GDM1 (cell line): ENCODE measurements at places on chromosomes 5 and 9.

- DNase-seq: no peak
Observed at GRCh38 chr5:2267991-2268390, 385.3 kb upstream of the IRX4 start.

DNA sequence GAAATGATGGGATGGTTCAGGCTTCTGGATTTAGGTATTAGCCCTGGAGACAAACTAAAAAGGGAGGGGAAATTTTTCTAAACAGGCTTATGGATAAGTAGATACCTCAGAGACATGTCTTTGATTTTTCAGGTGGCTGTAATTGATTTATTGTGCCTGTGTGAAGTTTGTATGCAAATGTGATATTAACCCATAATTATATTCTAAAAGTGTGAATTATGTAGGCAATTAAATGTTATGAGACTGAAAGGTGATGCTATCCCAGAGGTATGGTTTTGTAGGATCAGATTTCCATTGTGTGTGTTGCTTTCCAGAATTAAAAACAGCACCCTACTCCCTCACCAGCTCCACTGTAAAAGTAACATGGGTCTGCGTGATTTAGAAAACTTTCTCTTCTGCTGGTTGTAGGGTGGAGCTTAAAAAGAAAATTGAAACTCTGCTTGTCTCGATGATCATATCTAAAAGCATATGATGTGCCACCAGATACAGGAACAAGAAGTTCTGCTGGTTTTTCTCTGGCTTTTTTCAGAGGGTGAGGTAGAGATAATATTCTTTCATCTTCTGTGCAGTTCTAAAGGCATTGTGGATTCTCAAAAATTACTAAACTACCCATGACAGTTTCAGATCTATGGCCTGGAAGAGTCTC lies 71.8 kb upstream of the TAF11L2 start:
- no peak for DNase-seq

DNA sequence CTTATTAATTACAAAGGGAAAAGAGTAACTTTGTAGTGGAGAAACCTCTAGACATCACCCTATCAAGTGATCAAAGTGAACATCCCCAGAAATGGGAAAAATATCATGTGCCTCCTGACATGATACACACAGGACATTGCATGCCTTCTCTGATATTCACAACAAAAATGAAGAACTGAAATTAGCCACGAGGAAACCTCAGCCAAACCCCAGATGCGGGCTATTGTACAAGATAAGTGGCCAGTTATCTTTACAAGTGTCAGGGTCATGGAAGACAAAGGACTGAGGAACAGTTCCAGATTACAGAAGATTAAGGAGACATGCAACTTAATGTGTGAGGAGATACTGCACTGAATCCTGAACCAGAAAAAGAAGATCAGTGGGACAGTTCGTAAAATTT lies 23.8 kb upstream of the NPM1 start:
- no peak for DNase-seq

GRCh38 chr5:40224421-40224820 lies 455.3 kb upstream of the PTGER4 start:
- DNase-seq: no peak

DNA sequence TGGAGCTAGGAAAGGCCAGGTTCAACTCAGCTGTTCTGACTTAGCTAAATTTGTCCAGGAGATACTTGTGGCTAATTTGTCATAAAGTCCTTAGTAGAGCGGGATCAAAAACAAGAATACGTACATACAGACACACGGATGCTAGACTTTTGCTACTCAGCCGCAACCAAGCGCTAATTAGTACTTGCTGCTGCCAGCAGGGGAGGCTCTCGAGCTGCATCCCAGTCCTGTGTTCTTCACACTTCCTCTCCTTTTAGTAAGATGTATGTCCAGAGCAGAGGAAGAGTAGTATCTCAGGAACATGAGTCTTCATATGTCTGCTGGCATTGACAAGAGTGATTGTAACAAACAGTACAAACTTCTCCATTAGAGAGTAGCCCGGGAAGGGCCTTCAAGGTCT lies 58.3 kb downstream of the CYFIP2 start:
- DNase-seq: no peak

DNA sequence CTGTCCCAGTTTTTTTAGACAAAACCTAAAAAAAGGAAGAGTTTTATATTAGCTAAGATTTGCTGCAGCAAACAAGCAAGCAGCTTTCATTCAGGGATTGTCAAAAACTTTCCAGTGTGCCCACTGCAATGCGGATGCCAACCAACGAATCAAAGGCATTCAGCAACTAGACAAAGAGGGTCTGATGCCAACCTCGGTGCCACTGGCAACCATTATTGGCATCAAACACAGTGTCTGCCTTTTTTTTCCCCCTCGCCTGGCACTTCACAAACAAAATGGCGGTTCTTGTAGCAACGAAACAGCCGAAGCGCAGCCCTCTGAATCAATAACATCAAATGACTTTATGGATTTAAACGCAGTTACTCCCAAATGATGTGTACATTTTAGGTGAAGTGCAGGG lies 10.4 kb downstream of the NFIB start:
- no peak for DNase-seq

GRCh38 chr5:53575101-53575500 lies 14.7 kb downstream of the NDUFS4 start:
- DNase-seq: no peak

DNA sequence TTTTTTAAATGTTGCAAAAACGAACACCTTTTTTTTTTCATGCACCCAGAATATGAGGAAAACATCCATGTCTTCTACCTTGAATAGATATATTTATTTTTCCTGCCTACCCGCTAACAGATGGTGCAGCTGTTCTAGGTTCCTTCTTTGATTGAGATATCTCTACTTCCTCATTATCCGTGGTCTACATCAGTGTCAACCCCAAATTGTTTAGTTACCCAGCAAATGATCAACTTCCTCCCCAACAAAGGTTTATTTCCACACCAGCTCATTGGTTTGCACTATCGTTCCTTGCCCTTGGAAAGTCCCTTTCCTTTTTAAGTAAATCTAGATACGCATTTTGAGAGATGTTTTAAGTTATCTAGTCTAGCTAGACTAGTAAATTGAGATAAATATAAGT lies 166.4 kb downstream of the PRR16 start:
- no peak for DNase-seq

DNA sequence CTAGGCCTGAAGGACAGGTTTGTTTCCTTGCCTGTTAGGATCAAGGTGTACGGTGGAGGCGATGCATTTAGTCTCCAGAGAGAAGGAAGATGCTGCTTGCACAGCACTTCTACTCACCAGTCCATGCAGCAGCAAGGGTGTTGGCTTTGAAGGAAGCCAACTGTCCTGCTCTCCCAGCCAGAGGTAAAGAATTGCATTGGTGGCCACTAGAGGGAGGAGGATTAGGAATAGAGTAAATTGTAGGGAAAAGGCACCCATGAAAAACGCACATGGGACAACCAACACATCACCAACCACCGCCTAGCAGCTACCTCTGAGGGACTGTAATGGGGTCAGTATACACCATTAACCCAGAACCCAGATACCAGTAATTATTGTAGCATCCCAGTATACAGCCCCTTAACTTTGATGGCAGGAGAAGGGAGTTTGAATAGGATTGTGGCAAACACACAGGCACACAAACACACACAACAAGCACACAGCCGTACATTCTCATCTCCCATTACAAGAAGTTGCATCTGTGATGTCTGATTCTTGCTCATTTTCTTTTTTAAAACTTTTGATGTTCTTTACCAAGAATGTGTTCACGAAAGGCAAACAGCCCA lies 267.7 kb downstream of the ADAMTS6 start:
- no peak for DNase-seq

DNA sequence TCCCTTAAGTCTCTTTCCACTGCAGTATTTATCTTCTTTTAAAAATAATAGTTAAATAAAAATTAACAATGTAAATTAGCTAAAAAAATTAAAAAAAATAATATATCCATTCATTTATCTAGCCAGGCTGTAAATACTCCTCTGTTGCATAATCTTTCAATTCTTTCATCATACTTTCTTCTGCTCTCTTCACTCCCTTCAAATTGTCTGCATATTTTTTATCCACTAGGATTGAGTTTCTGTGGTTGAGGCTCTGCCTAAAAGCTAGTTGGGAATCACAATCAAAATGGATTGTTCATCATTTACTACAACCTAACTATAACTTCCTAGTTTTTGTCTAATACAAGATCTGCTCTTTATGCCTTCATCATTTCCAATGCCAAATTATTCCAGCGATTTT lies 182.2 kb downstream of the PDE4D start:
- DNase-seq: no peak

- DNase-seq: no peak
Observed at GRCh38 chr5:114176356-114176755, 185.5 kb upstream of the KCNN2 start.
